ENCODE measurements at places on chromosomes 7 and 10.

GRCh38 chr7:80145780-80146422 lies 11.3 kb downstream of the GNAI1 start:
- no peak for DNase-seq

GRCh38 chr7:29611941-29612544 lies 48.4 kb downstream of the PRR15 start:
- no peak for DNase-seq

DNA sequence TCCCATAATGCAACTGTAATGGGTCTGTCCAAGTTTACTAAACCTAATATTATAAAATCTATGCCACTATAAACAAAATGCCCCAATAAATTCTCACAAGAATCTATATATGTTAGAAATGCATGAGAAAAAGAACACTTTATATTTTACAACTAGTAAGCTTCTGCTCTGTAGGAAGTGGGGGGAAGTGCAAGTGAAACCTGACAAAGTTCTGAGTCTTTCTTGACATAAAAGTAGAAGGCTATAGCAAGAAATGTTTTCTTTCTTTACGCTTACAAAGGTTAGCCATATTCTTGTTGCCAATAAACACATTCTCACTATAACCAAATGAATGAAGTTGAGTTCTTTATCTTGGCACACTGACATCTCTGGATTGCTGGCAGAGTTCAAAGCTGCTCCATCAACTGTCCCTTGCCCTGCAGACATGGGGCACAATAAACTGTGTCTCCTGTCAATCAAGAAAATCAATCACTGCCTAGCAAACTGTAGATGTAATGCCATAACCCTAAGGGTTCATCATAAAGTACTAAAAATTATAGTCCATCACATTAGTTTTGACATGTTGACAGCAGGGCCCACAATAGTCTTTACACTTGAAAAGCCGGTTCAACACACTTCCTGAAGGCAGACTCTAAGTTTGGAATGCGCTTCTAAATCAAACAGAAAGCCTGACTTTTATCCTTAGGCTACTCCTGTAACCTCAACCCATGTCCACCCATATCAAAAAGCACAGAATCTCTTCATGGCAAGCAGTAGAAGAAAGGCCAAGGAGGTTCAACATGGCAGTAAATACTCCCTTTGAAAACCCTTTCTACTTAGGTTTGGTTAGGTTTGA lies 58.6 kb downstream of the TPK1 start:
- DNase-seq: no peak

DNA sequence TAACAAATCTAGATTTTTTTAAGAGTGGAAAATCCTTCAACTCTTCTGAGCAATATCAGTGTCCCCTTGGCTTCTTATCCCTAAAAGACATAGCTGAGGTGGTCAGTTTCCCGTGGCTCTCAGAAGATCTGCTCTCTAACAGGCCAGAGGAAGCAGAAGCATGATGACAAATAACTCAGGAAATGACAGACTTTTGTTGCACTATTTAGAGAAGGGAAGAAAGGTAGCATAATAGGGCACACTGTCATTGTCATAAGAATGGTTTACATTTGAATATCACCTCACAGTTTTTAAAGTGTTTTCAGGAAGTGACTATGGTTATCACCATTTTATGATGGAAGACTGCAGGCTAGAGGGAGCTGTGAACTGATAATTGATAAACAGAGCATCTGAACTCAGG lies 33.6 kb upstream of the RAPGEF5 start:
- DNase-seq: no peak

GRCh38 chr10:30996481-30997005 lies 35.1 kb downstream of the ZNF438 start:
- no peak for DNase-seq

DNA sequence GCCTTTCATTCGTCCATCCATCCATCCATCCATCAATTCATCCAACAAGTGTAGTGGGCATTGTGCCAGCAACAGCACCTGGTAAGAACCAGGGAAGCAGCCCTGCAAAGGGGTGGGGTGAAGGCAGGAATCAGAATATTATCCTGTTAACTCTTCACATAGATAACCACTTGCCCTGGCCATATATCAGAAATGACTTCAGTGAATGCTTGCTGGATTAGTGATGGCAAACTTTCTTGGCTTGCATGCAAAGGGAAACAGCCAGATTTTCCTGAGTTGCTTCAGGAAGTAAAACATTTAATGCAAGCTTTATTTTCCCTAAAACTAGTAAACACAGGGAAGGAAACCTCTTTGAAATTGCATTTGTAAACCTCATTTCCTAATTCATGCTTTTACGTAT lies 743 bp downstream of the OR2A5 start:
- DNase-seq: no peak

- DNase-seq: no peak
Measured at GRCh38 chr10:26628395-26628794, 69.1 kb upstream of the PDSS1 start.

DNA sequence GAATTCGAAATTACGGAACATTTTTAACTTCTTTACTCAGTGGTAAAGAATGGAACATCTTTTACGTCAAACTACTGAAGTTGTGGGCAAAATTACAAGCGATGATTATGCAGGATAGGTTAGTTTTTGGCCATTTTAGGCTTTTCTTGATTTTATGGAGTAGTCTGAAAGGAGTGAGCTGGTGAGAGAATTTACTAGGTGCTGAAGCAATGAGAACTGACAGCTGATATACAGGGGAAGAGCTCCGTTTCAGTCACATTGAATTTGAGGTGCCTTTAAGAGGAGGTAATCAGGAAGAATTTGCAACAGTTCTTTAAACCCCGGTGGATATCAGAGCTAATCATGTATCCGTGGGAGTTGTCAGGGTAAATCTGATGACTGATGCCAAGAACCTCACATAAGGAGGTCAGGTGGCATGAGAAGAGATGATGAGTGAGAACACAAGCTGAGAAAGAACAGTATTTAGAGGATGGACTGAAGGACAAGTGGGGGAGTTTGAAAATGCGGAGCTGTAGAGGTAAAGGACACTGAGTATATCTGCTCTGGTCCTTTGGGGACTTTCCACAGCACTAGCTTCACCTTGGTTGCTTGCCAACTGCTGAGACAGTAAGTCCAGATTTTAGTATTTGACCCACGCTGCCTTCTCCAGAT lies 104.3 kb downstream of the AHR start:
- no peak for DNase-seq

DNA sequence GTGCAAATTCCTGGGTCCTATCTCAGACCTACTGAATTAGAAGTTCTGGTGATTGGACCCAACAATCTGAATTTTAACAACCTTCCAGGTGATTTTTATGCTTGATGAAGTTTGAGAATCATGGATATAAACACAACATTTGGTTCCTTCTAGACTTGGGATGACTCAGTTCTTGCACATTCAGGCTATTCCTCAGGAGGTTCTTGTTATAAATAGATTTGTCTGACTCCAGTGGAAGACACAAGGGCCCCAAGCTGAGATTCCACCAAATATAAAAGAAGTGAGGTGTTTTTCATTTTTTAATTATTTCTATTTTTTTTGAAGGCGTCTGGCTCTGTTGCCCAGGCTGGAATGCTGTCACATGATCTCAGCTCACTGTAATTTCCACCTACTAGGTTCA lies 9.4 kb upstream of the TAS2R16 start:
- DNase-seq: no peak

DNA sequence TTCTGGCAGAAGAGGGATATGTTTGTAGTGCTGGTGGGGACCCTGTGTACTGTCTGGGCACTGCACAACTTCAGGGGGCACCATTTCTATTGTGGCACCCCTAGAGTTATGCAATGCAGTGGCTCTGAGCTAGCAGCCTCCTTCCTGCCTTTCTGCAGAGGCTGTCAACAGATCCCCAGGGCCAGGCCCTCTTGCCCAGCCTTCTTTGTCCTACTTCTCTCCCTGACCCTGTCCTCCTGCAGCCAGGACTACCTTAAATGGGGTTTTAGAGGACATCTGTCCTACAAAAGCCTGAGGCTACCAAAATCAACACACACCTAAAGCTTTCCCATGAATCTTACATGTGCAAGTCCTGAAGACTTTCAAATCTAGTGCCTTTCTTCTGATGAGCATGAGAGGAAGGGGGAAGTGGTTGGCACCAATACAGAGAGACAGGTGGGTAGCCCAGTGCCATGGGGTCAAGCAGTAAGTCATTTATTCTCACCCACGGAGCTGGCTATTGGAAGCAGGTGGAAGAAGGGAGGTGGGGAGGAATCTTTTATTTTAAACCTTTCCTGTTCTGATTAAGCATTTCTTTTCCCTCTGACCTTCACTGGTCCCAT lies 2.4 kb downstream of the SPOCK2 start:
- no peak for DNase-seq

DNA sequence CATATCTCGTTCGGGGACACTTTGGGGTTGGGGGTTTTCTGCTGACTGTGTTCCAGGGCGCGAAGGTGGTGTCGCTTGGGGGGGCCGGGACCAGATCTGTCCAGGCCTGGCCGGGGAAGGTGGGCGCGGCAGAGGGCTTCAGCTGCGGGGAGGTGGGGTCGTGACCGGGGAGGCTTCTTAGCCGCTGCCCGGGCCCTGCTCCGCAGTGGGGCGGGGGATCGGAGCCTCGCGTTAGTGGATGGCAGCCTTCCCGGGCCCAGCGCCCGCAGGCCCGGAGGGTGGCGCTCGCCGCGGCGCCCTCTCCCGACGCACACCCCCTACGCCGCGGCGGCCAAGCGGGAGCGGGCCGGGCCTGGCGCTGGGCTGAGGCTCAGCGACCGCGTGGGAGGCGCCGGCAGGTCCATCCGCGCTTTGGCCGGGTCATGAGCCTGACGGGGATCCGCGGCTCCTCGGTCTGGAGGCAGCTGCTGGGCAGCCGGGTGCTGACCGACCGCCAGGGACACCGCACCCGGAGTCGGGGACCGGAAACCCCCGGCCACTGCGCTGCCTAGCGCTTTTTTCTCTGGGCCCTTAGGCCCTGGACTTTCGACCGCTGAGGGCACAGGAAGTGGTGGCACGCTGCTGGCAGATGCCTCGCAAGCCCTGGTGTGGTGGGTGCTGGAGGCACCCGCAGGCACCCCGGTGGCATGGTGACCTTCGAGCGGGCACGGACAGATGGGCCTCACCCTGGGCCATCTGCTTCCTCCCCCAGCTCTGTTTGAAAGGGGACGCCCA lies 1.2 kb downstream of the AGAP3 start:
- DNase-seq: no peak

DNA sequence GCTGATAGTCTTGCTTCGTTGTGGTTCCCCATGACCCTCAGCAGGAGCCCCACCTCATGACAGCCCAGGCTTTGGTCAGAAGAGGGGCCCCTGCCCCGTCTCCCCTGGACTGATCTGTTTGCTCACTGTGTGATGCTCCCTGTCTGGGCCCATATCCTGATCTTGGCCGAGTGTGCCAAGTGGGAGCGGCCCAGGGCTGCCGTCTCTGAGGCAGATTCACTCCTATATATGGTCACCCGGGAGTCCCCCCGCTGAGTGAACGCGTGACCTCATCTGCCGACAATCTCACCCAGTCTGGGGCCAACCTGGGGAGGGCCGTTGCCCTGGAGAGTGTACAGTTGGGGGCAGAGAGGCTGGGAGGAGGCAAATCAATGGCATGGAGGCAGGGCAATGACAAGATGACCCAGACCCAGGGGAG lies 34.5 kb downstream of the PPIF start:
- DNase-seq: no peak

DNA sequence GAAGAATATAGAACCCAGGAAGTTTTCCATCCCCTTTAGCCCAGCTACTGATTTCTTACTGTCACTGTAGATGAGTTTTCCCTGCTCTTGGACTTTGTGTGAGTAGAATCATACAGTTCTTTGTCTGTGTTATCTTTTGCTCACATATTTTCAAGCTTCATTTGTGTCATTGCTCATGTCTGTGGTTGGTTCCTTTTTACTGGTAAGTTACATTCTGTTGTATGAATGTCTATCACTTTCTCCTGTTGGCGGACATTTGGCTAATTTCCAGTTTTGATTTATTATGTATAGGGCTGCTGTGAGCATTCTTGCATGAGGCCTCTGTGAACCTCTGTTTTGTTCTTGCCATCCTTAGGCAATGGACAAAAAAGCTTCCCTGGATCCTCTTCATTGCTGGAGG lies 5.3 kb downstream of the GLRX3 start:
- no peak for DNase-seq

DNA sequence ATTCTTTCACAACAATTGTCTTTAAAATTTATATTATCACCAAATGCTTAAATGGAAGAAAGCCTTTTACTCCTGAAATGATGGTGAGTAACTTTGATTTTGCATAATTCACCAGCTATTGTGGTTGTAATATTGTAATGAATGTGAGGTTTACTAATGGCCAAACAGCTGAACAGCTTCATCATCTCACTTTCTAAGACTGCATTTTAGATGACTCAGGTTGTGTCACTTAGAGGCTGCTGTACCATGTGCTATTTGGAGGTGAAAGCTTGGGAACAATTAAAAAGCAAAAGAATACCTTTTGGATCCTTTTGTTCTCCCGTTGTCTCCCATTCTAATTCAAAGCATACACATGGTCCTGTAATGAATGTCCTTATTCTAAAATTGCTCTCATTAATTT lies 604.0 kb upstream of the PFKP start:
- DNase-seq: no peak
